Lung (tissue), 17 donors: ENCODE measurements at places on chromosomes 3 and 15. TPM values are rescaled to one million over a fixed set of nuclear protein-coding genes. Genes with fewer than 3 reads are reported as not detected.

MYEF2 gene
- total RNA-seq = 21.8 TPM

DNAH12 gene
- 13.4 TPM for total RNA-seq

GRCh38 chr3:94195381-94195780 is 132.5 kb downstream of the NSUN3 start:
- DNase-seq = no peak

DNA sequence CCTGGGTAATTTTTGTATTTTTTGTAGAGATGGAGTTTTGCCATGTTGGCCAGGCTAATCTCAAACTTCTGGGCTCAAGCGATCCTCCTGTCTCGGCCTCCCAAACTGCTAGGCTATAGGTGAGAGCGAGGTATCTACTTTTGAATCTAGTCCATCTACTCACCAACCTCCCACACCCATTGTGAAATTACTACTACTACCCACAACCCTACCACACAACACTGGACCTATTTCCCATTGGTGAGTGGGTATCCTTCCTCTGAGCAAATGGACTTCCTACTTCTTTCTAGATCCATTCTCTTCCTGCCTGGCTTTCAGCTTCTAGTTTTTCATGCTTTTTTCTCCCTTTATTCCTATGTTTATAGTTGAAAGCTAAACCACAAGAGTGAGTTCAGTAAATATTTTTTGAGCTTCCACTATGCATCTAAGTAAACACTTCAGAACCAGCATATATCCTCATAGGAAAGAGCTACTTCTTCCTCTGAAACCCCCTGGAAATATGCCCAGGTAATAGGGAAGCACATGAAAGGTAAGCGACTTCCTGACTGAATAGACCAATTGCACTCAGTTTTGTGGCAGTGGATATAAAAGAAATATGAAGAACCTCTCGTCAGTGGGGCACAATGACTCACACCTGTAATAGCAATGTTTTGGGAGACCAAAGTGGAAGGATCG is 39.1 kb downstream of the MYO1E start:
- no peak for DNase-seq

GRCh38 chr3:186241910-186242821 is 119.9 kb downstream of the DGKG start:
- peak; percentile 70 for DNase-seq

DNA sequence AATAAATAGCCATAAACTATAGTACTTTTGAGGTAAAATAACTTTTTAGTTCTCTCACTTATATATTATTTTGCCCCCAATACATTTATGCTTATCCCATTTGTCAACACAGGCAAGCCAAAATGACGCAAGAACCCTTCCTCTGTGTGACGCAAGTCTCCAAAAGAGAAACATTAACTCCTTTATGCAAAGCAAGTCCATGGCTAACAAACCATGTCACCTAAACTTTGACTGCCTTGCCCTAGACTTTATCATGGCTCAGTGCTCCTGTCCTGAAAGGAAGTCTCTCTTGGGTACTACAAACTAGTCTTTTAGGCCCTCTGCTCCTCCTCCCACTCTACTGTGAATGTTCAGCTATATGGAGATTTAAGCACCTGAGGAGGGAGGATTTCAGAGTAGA is 230.5 kb downstream of the UNC13C start:
- DNase-seq = no peak

DNA sequence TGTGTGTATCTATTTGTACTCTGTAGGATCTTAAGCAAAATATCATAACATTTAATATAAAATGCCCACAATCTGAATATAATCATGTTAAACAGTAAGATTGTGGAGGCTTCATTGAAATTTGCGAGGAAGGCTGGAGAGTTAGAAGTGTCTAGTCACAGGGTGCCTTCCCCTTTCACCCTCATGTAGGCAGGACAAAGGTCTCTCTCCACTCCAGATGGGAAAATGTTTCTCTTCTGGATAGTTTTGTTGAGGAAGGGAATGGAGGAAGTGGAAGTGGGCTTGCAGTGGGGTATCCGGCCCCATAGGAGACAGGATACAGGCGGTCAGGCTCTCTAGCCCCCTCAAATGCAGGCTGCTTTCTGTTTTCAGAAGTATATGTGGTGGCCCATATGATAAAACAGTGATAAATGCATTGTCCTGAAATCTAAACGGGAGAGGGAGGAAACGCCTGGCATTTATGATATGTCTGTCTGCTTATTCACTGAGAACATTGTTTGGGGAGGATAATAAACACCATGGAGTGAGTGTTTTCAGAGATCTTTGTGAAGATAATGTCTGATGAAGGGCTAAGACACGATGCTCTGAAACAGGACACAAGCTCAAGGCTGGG is 13.3 kb upstream of the MYZAP start:
- no peak for DNase-seq

- DNase-seq = peak; percentile 91
These were observed 13.6 kb upstream of the LACTB start for GRCh38 chr15:63107895-63108546.

DNA sequence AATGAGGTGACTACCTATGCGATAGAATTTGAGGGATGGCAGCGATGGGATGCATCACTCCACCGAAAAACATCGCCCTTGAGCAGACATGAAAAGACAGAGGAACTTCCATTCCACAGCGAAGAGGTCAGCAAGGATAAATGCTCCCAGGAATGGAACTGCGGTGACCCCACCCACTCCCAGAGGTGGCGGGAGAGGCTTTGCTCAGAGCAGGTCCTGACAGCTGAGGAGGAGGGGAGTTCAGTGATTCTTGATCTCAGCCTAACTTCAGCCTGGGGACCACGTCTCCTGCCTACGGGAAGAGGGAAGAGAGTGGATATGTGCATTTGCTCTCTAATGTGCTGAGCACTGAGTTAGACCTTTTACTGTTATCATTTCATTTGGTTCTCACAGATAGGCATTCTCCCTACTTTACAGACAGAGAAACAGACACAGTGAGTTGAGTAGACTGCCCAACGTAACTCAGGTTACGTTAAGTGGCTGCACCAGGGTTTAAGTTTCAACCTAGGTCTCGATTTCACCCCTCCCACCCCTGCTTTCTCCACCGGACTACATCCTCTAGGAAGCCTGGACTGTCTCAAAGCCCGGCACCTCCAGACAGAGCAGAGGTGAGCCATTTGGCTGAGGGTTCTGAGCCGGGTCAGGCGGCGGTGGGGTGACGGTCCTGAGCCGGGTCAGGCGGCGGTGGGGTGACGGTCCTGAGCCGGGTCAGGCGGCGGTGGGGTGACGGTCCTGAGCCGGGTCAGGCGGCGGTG is 170.0 kb downstream of the RAB11A start:
- no peak for DNase-seq

GRCh38 chr15:84817466-84818081 is 418 bp downstream of the ALPK3 start:
- DNase-seq = peak; percentile 61

DNA sequence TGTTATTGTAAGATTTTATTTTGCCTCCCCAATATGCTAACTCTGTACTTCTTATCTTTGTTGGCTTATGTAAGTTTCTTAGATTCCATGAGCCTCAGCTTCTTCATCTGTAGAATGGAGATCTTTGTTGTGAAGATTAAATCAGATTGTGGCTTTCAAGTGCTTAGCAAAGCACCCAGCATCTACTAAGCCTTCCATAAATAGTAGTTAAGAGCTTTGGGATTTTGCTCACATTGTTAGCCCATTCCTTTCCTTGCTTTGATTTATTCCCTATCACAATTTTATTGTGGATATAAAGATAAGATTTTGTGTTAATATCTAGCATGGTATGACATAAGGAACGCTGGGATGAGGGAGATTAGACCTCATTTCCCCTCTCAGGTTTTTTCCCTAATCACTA is 501.4 kb downstream of the PYDC2 start:
- no peak for DNase-seq

DNA sequence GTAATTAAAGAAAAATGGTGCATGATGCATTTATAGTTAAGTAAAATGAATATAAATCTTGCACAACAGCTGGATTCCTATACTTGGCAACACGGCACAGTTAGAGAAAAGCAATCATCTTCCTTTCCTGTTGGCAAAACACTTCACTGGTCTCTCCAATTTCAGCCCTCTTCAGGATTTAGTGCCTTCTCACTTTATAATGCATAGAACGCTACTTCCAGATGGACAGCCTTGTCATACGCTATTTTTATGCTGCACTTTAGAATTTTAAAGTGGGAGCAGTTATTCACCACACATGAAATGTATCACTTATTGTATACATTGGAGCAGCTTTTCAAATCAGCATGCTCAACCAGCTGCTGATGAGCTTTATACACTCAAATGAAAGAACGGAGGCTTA is 194.4 kb upstream of the GBE1 start:
- peak; percentile 48 for DNase-seq

GRCh38 chr3:184352149-184352785 is 9.1 kb downstream of the CLCN2 start:
- DNase-seq = no peak
